ENCODE measurements at places on chromosomes 4 and X.

- DNase-seq: no peak
These were observed 7.3 kb downstream of the NKX1-1 start for GRCh38 chr4:1398681-1399507.

DNA sequence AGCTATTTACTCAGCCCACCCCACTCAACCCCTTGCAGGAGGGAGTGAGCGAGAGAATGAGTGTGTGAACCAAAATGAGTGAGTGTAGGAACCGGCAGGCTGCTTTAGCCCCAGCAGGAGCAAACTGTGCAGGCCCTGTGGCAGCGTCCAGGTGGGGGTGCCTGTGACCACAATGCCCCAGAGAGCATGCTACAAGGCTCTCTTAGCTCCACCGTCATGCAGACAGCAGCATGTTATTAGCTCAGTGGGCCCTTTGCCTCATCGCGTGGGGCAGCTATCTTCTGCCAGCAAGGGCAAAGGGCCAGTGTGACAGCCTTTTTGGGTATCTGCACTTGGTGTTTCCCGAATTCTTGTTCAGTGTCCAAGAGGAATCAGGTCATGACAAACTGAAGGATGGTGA is 271.3 kb downstream of the GPM6A start:
- DNase-seq: no peak

DNA sequence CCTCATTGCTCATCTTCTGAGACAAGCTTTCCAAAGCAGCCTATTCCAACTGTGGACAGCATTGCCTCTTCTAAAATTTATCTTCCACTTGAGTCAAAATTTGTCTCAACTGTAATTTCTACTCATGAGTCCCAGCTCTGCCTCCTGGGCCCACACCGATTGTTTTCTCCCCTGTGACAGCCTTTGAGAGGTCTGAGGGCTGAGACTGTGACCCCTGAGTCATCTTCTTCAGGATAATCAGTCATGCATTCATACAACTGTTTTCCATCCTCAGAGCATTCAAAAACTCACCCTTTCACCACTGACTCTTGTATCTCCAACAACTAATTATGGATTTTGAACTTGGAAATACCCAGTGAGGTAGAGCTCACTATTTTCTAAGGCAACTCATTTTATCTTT is 228.1 kb downstream of the EDA2R start:
- no peak for DNase-seq

DNA sequence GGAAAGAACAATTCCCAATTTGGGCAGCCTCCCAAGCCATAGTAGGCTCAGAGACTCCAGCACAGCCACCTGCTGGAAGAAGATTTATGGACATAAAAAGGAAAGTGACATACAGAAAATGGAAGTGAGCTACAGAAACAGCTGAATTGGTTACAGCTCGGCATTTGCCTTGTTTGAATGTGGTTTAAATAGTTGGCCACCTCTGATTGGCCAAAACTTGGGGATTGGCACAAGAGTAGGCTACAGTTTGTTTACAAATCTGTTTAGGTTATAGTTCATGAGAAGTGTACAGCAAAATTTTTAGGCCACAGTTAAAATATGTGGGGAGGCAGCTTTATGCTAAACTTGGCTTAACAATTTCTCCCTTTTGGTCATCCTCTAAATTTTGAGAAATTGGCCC is 150.4 kb downstream of the MAGEC1 start:
- no peak for DNase-seq

GRCh38 chrX:5708251-5708650 is 520.4 kb downstream of the NLGN4X start:
- no peak for DNase-seq

GRCh38 chr4:3832536-3833220 is 66.5 kb downstream of the ADRA2C start:
- DNase-seq: no peak

DNA sequence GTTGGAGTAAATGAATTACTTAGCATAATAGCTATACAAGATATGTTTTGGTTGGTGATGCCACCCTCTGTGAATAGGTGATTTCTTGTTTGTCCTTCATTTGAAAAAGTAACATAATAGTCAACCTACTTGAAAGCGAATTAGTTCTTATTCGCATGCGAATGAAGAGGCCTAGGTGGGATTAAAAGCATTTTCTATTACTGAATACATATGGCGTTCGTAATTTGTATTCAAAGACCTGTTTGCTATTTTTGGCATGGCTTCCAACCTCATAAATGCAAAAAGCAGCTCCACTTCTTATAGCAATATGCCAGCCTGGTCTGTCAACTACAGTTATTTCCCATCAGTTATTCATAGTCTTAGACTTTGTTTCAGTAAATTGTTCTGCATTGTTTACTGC is 261.3 kb downstream of the TENM3 start:
- DNase-seq: no peak

GRCh38 chrX:46408553-46409407 is 136.4 kb downstream of the ZNF674 start:
- peak; percentile 12 for DNase-seq

DNA sequence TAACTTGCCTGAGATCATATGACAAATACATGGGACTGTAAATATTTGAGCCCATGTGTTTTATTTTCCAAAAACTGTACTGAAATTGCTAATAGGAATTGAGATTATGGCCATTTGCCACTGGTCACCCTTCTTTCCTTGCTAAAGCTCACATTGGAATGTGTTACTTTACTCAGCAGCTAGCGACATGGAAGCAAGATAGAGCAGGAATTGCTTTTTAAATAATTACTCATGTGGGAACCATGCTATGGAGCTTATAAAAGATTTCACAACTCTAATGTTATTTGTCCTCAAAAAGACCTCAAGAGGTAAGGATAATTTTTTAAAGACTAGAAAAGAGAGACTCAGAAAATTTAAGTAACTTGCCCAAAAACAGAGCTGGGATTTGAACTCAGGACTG is 48.8 kb upstream of the AFAP1 start:
- no peak for DNase-seq

DNA sequence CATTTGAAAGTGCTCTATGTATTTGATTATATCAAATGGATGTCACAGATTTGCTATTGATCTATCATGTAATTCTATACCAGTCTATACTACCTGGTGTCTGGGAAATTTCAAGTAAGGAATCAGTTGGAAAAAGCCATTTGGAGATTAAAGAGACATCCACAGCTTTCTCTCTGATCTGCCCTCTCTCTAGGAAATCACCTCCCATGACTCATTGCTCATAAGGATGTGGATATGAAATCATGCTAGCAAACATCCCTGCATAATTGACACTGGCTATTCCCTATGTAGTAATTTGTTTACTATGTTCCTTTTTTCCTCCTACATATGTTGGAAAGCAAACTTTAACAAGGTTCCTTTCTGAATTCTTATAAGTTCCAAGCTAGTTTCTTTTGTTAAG is 94.3 kb downstream of the TEX13A start:
- DNase-seq: no peak

DNA sequence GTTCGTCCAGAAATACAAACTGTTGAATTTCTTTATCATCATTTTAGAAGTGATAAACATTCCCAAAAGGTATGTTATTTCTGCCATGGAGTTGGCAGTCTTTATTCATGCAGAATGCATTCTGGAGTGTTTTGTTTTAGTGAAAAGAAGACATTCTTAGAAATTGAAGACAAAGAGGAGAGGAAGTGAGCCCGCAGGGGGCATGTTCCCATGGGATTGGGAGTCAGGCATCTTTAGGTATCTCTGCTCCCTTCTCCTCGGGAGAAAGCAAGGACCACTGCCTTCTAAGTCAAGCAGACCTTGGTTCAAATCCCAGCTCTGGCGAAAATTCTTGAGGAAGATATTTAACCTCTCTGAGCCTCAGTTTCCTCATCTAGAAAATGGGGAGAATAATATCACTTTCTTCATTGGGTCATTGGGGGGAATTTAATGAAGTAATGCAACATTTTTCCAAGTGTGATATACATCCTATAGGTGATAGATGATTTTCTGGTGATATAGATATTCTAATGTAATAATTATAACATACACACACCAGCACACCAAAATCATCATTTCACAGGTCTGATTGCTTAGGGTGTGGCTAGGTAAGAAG is 26.5 kb upstream of the CHRNA9 start:
- DNase-seq: no peak

DNA sequence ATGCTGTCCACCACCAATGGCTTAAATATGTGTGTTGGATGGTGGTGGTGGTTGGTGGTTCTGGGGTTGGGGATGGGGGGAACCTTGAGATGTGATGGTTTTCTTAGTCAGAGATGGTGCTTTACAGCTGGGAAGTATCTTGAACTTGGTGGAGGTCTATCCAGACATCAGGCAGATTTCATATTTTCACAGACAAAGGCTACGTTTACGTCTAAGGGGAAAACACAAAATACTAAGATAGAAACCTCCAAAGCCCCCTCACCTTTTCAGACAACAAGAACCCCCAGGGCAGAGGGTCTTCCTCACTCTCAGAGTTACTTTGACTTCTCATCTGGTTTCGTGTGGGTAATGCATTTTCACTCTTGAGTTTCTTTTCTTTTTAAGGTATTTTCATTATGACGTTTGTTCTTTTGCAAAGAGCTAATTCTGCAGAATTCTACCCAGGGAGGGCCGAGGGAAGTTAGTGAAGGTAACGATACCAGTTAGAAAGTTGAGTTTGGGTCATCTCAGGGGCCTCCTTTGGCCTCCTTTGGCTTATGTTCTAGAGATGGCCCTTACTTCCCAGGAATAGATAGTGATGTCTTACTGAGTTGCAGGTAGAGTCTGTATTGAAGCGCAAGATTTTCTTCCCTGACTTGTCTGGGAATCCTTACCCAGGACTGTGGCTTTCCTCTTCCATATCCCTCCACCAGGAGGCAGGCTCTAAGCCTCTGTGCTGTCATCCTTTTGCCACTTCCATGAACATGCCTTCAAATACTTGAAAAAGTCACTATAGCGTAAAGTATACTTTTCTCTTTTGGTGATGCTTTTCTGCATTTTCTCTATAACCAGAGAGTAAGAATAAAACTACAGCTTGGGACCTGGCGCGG is 31.9 kb downstream of the RHOH start:
- no peak for DNase-seq

Data from kidney glomerular epithelial cell (primary cell).